ENCODE measurements at places on chromosomes 3 and 15.

GRCh38 chr15:62209322-62209721 lies 44.2 kb upstream of the C2CD4B start:
- DNase-seq: no peak

DNA sequence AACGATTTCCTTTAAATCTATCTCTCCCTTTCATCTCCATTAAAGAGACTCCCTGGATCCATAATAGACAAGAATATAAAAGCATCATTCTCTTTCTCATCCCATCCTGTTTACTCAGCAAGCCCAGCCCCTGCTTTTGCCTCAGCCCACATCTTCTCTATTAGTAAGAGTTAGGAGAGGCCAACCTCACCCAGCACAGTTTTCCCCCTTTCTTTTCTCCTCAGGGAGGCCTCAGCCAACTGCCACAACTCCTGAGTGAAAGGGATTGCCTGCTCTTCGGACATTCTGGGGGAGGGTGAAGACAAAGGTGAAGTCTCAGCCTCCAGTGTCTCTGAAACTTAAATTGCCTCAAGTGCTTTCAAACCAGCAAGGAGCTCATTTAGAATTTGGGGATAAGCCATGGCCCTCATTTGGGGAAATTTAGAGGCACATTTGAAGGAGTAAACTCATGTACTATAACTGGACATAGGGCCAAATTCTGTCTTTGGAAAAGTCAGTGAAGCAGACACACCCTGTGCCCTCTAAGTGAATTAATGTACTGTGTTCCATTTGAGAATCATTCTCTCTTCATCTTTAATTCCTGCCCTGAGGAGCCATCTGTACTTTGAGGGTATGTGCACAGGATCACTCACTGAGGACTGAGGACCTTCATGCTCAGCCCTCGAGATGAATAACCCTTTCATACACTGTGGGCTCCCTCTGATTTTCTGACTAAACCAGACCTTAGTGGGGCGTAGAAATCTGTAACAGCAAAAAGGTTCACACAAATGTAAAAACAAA lies 82.5 kb downstream of the SOX2 start:
- no peak for DNase-seq

DNA sequence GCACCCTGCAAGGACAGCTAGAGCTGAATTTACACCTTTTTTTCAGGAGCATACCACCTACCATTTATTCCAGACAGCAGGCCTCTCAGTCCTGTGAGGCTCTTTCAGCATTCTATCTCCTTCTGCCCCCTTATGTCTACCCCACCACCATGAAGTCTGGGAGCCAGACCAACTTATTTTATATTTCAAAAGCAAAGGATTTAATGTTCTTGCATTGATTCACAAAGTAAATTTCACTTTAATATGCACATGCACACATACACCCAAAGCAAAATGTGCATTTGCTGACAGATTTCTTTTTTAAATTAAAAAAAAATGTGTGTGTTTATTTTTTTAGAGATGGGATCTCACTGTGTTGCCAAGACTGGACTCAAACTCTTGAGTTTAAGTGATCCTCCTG lies 264.2 kb upstream of the LRRC3B start:
- no peak for DNase-seq

GRCh38 chr15:86021281-86022264 lies 58.1 kb upstream of the AGBL1 start:
- DNase-seq: no peak

- peak; percentile 19 for DNase-seq
Observed at GRCh38 chr15:92667287-92667904, 11.8 kb upstream of the FAM174B start.

DNA sequence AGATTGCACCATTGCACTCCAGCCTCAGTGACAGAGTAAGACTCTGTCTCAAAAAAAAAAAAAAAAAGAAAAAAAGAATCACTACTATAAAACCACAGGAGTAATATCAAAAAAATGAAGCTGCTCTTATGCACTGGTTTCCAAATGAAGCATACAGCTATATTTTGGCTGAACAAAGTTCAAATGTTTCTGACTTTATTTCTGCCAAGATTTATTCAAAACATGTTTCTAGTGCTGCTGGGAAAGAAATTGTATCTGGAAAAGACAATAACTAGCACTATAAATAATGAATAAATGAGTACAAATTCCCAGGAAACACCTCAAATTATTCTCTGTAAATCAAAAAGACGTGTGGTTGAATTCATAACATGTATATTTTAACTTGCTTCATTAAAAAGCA lies 102.5 kb upstream of the MME start:
- no peak for DNase-seq

DNA sequence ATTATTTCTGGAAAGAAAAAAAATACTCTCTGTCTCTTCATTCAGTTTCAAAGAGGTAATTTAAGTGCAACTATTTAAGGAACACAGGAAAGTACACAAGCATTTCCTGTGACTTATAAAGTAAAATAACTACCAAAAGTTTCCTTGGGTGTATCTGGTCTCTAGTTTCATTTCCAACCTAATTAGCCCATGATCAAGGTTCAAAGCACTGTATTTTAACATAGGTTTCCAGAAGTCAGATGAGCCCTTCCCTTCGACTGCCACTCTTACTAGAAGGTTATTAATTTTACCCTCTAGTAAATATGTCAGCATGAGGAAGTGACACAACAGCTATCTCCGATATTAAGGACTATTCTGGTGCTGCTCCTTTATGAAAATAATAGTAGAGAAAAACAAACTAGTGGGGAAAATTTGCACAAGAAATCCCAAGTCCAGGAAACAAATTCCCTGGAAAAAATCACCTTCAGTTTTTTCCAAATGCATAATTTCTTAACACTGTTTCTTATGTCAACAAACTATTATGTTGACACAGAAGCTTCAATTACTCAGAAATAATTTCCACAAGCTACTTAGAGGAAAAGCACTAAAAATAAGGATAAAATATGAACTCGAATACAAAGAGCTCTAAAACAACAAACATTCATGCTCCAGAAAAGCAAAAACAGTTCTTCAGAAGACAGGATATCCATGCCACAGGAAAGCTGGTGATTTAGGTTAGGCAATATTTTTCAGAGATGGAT lies 35.3 kb downstream of the CCPG1 start:
- DNase-seq: no peak

GRCh38 chr3:16236030-16236639 lies 28.6 kb downstream of the DPH3 start:
- no peak for DNase-seq

- no peak for DNase-seq
Observed at GRCh38 chr3:119258915-119259314, 18.2 kb upstream of the B4GALT4 start.

DNA sequence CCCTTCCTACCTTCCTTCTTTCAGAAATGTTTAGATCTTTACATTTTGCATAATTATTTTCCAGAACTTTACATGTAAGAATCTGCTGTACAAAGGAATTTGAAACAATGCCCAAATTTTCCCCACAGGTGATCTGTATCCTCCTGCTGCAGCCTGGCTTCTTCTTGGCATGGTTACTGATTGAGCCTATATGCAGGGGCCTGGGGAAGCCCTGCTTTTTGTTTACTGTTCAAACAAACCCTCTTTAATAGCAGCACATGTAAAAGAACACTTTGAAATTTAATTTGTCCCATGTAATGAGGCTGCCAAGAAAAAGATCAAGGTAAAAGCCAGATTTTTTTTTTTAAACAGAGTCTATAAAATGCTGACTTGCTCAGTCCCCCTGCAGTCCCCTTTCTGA lies 432.2 kb downstream of the TUSC7 start:
- DNase-seq: no peak

- DNase-seq: no peak
Observed at GRCh38 chr3:112092496-112093179, 6.4 kb downstream of the C3orf52 start.

DNA sequence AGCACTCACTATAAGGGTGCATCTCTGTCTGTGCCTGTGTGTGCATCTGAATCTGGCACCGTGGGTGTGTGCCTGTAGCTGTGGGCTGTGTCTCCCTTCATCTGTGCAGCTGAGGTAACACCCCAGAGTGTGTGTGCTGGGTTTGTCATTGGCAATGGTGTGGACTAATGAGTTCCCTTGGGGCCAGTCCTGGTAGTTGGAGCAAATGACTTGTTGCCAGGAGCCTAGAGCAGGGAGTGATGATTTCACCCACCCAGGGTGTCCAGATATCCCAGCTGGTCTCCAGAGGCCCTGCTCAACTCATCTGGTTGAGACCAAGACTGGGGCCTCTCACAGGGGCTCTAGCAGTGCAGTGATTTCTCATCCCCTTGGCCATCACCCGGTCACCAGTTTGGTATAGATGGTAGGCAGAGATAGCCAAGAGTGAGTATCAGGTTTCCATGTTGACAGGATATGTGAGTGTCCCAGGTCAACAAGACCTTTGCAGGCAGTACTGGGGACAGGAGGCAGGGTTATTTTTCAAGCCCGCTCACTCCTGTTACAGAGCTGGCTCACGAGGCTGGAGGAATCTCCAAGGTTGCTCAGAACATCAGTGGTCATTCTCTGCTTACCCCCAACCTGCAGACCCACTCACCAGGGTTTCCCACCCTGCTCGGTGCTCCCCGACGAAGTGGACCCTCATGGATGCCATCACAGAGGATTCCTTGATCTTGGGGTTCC lies 4.1 kb upstream of the HDAC11 start:
- no peak for DNase-seq

DNA sequence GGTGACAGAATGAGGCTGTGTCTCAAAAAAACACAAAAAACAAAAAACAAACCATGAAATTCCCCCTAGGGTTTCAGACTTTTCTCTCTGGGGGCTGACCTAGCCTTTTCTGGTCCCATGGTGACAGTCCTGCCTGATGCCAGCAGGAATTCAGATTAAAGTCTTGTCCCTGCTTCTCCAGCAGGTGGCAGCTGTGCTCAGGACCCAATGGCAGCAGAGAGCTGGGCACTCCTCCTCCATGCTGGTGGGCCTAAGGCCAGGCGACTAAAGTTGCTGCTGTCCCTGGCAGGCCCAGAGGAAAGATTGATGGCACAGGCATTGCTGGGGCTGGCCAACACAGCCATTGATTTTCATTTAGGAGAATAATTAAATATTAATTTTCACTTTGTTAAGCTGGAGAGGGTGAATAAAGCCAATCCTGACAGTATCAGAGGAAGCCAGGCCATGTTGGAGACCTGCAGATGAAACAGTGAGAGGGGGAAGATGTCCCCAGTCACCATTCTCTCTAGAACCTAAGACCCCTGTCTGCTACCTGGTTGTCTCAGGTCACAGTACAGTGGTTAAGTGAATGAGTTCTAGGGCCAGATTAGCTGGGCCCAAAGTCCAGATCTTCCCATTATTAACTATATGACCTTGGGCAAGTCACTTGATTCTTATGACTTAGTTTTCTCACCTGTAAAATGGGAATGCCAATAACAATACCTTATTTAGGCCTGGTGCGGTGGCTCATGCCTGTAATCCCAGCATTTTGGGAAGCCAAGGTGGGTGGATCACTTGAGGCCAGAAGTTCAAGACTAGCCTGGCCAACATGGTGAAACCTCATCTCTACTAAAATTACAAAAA lies 7.1 kb downstream of the CELF6 start:
- peak; percentile 72 for DNase-seq

GRCh38 chr15:101031213-101031612 lies 112.1 kb downstream of the LRRK1 start:
- no peak for DNase-seq

DNA sequence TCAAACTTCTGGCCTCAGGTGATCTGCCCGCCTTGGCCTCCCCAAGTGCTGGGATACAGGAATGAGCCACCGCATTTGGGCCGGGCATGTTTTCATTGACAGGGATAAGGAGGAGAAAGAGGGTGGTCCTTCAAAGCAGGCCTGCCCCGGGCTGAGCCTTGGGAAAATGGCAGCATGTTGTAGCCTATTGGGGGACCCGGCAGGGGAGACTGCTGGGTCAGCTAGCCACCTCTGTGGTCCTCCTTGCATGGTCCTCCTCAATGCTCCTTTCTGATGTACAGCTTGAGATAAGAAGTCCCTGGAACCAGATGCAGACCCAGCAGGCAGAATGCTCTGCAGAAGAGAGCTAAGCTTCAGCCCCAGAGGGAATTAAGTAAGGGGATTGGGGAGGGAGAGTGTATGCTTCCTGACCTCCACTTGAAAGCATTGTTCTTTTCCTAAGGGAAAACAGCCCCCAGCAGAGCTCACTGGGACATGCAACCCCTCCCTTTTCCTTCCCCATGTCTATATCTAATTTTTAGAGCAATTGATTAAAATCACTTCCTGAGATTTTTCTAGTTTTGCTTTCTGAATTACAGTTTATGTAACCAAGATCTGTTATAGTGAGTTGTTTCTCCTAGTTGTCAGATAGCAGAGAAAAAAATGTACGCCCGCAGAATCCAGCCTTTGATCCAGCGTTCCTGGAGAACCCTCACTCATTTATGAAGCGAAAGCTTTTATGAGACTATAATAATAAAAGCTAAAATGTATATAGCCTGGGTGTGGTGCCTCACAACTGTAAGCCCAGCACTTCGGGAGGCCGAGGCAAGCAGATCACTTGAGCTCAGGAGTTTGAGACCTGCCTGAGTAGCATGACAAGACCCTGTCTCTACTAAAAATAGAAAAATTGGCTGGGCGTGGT lies 48.7 kb upstream of the VILL start:
- DNase-seq: no peak

Data from nephron progenitor cell (in vitro differentiated cells).